ENCODE measurements at places on chromosomes 2 and 18.

DNA sequence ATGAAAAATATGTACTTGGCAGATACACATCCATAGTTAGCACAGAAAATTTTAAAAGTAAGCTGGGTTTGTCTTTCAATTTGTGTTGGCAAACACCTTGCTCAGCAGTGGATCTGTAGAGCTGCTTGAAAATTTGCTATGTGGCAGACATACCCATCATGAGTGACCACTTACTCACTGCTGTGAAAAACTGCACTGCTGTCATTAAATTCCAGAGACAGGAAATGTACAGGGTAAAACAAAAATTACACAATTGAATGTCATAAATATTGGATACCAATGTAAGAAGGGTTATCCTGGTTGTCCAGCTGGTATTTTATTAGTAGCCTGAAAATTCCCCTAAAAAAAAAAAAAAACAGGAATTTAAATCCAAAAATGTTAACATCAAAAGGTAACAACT is 24.5 kb downstream of the NIF3L1 start:
- DNase-seq: no peak

DNA sequence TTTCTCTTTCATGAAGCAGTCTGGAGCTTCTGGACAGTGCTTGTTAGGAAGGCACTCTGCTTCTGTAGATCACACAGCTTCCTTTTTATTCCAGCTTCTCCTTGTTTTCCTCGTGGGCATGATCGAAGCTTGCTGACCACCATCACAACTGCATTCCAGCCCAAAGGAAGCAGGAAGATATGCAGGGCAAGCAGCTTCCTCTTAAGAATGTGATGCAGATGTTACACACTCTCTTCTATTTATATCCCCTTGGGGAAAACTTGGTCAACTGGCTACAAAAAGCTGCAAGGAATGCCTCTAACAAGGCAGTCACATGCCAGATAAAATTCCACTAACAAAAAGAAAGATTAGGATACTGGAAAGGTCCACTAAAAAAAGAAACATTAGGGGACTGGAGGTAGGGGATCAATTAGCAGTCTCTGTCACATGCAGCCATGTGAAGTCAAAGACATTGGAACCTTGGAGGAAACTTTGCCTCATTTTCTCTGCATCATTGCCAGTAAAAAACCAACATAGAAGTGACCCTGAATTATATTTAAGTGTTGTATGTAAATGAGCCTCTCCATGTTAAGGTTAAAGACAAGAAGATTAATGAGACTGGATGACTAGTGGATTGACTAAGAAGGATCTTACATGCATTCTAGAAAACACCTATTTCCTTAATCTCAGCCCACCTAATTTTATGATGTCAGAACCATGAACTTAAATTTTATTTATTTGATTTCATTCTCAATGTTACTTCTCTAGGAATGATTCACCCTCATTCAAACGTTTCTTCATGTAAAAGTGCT is 98.3 kb downstream of the NAB1 start:
- no peak for DNase-seq

- no peak for DNase-seq
Observed at GRCh38 chr2:120526997-120527945, 181.3 kb downstream of the INHBB start.

- DNase-seq: no peak
Observed at GRCh38 chr2:132550946-132551345, 119.1 kb downstream of the LYPD1 start.

GRCh38 chr18:67425672-67426071 is 90.8 kb downstream of the DSEL start:
- DNase-seq: no peak

DNA sequence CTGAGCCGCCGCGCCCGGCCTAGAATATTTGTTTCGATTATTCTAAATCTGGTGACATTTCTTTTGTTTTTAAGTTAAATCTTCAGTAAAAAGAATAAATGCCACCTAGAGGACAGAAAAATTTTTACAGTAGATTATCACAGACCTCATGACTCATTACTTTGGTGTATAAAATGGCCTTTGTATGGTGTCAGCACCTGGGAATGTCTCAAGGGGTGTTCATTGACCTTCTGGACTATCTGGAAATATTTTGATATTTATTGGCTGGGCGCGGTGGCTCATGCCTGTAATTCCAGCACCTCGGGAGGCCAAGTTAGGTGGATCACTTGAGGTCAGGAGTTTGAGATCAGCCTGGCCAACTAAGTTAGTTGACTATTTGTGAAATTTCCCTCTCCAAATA is 30.3 kb upstream of the SLC30A6 start:
- no peak for DNase-seq

GRCh38 chr18:26655525-26656430 is 107.4 kb upstream of the KCTD1 start:
- DNase-seq: no peak

GRCh38 chr2:223053484-223054192 is 1.6 kb downstream of the KCNE4 start:
- no peak for DNase-seq

DNA sequence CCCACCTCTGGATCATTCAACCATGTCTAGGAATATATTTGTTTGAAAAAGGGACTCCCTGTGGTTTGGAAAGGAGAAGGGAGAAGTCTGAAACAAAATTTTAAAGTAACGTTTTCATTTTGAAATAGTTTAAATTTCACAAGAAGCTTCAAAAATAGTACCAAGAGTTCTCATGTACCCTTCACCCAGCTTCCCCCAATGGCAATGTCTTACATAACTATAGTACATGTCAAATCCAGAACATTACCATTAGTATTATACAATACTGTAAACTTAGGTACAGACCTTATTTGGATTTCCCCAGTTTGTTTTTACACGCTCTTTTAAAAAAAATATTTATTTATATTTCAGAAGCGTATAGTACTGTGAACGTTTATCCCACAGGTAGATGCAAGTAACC is 4.0 kb upstream of the LYG2 start:
- no peak for DNase-seq

GRCh38 chr18:54023471-54023870 is 201.0 kb downstream of the MBD2 start:
- no peak for DNase-seq

DNA sequence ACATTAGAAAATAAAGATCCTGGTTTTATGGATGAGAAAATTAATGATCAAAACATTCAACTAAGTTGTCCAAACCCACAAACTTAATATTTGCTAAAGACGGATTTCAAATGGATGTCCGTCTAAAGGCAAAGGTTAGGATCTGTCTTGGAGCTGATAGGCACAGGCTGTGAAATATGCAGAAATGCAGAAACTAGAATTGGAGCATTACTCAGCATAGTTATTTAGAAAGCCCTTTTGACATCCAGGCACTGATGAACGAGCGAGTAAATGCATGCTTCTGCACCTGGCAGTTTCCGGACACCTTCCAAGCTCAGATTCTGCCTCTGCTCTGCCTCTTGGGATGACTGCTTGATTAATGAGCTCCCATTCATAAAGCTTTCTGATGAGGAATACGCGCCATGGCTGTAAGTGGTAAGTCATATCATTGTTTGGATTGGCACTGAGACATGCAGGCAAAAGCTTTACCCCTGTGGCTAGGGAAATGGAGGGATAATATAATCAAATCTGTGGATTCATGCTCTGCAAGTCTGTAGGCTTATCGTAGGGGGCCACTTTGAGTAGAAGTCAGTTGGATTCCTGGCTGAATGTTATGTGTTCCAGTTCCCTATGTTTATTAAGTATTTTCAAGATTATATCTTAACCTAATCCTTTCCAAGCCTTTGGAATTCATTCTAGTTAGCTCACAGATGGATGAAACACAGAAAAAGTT is 2176.3 kb upstream of the CELF4 start:
- DNase-seq: no peak

GRCh38 chr2:218727502-218728165 is 17.0 kb downstream of the TTLL4 start:
- no peak for DNase-seq

GRCh38 chr2:159456500-159457426 is 159.6 kb downstream of the BAZ2B start:
- no peak for DNase-seq

DNA sequence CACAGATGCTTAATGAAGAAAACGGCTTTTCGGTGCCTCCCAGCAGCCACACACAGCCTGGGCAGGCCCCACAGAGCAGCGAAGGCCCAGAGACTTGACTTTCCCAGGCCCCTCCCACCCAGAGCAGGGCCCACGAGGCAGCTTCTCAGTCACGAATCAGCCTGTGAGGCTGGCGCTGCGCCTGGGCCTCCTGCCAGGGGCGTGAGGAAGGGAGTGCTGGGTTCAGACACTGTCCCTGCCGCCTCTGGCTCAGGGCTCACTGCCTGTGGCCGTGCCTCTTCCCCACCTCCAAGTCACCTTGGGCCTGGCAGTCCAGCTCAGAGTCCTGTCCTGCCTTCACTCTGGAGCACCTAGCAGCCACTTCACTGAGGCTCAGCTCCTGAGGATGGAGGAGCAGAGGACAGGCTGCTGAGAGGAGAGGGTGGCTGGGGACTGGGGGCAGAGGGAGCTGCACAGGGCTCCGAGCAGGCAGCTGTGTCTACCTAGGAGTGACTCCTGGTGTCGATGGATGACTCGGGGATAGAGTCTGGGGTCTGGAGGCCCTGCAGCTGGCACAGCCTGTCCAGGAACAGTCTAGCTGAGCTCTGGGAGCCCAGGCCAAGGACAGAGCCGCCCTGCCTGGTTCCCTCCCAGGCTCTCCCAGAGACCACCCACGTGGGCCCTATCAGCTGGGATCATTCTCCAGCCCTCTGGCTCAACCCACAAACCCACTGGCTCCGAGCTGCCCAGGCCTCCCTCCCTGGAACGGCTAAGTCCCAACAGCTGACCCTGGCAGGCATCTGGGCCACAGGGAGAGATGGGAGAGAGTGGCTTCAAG is 36.4 kb upstream of the FOSL2 start:
- DNase-seq: no peak

DNA sequence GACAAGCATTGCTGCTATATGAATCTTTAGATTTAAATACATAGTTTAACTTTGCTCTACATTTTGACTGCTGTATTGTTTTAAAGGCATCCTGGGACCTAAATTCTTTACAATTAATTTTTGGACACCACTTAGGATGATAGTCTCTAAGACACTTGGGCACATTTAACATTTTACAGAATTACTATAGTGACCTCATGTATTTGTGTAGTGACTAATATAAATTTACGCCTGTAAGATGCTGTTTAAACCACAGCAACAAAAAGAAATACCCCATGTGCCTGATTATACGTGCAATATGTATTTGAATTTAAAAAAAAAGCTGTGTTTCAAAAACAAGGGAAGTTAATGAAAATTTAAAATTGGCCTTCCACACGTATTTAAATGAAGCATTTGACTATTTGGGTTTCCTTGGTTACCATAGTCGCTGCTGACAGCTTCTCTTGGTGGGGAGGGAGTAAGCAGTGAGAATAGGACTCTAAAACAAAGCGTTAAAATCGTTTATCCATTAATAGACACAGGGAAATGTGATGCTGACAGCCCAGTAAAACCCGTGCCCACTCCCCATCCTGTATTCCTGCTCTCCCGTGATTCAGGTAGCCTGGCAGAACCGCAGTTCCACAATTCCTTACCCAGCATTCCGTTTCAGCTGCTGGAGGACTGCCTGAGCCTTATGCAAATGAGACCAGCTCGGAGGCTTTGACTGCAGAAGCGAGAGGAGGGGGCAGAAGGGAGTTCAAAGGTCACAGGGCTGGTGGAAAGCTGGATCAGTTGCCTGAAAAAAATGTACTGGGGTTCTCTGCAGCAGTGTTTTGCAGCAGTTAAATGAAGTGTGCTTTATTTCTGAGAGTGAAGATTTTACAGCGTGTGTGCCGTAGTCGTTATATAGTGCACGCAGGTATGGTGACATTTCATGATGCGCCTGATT is 104.3 kb downstream of the CSRNP3 start:
- no peak for DNase-seq

GRCh38 chr2:178722296-178722695 is 84.9 kb downstream of the TTN start:
- no peak for DNase-seq

DNA sequence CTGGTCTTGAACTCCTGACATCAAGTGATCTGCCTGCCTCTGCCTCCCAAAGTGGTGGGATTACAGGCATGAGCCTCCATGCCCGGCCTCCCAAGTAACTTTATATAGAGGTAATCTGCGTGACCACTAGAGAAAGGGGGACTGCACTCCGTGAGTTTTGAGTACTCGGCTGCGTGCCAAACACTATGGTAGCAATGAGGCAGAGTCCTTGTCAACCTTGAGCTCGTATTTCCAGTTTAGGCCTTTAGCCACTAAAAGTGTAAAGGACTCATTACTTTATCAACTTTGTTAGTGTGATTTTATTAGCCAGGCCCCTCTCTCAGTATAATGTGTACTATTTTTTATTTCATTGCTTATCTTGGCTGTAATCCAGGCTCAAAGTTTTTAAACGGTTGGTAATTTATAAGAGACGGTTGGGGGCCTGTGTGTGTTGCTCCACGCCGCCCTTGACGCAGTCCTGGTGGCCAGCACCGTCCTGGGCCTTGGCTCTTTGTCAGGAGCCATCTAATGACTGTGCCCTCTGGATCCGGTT is 56.2 kb downstream of the ZCCHC2 start:
- no peak for DNase-seq

DNA sequence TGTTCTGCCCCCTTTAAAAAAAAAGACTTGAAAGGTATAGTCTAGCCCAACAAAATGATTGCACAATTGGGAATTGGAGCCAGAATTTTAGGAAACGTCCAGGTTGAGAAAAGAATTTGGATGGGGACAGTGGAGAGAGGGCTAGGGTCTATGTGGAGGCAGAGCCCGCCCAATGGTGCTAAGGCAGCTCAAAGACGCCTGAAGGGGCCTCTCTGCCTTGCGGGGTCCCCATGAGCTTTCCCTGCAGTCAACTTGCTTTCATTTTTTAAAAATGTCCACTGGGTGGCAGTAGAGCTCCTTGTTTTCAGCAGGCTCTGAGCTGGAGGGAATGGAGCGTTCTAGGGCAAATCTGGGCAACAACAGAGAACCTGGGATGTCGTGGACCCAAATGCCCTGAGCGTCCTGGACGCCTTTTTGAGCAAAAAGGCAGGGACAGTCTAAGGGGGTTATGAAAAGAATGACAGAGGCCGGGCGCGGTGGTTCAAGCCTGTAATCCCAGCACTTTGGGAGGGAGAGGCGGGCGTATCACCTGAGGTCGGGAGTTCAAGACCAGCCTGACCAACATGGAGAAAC is 40.2 kb upstream of the ITM2C start:
- no peak for DNase-seq

- no peak for DNase-seq
Observed at GRCh38 chr2:189829102-189829833, 45.0 kb downstream of the PMS1 start.

- no peak for DNase-seq
Observed at GRCh38 chr2:193349642-193350041, 1154.9 kb upstream of the TMEFF2 start.

GRCh38 chr2:46460241-46460921 is 19.0 kb upstream of the TMEM247 start:
- DNase-seq: no peak

DNA sequence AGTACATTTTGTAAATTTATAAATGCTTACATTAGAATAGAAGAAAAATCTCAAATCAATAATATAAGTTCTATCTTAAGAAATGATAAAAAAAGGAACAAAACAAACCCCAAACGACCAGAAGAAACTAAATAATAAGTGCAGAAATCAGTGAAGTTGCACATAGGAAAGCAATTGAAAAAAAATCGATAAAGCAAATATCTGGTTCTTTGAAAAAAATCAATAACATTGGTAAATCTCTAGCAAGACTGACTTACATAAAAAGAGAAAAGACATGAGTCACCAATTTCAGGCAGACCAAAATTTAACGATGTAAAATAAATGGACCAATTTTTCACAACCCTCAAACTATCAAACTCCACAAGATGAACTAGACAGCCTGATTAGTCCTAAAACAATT is 249.9 kb upstream of the HDAC4 start:
- DNase-seq: no peak

All from stimulated activated CD8-positive, alpha-beta memory T cell treated with anti-CD3 and anti-CD28 coated beads, Interleukin-2, amount 100 ng/mL, for 1 hour (primary cell).